ENCODE measurements at places on chromosomes 13 and 19.

- DNase-seq: no peak
Measured at GRCh38 chr19:6058518-6059201, 51.6 kb downstream of the RFX2 start.

- DNase-seq: peak; percentile 56
Measured at GRCh38 chr19:6632002-6632621, 37.8 kb downstream of the TNFSF14 start.

DNA sequence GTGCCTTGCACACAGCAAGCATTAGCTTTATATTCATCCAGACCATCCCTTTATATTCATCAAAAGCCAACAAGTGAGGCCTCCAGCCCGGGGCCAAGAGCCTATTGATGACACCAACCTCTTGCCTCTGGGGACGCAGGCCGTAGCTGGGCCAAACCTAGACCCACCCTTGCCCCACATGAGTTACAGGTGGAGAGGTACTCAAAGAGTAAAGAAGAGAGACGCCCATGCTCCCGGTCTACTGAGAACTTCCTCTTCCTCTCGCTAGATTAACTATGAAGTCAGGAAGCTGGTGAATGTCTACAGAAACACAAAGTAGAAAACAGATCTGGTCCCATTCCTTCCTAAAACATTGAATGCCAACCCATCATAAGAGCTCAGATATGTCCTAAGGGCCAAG lies 3.8 kb upstream of the MLNR start:
- DNase-seq: no peak

- DNase-seq: no peak
Measured at GRCh38 chr19:23718802-23719201, 31.8 kb upstream of the ZNF675 start.

DNA sequence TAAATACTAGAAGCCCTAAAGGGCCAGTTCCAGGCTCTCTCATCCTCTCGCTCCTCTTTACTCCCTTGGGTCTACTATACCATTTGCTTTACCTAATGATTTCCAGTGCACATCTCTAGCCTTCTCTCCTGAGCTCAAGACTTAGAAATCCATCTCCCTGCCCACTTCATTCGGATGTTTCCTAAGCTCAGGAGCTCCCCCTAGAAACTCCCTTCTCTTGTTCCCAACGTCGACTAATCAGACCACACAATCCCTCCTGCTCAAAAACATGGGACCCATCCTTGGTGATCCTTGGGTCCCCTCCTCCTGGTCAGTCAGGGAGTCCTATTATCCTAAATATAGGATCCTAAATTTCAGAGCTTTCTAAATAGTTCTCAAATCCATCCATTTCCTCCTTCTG lies 21.1 kb upstream of the STK24 start:
- no peak for DNase-seq

DNA sequence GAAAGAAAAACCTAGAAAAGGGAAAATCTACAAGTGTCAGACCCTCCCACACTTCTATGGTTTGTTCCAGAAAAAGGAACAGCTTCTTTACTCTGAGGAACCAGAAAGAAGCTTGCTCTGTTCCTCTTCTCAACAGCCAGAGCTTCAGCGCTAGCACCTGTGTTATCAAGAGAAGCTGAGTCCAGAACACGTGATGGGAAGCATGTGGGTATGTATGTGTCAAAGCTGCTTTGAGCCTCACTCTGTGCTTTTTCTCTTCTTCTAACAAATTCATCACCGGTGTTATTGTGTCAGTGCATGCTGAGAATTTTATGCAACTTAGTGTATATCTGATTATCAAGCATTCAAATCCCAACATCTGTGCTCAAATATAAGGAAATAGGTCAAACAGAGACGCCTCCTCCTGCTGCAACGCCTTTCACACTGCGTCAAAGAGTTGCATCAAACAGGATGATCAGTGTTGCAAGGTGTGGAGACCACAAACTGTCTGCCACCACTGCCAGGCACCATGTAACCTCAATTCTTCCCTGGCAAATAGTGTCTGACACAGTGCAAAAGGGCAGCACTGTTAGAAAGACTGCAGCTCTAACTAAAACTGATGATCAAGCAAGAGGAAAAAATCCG lies 83.9 kb downstream of the LRRC63 start:
- no peak for DNase-seq

GRCh38 chr13:36418022-36418805 lies 14.1 kb upstream of the CCNA1 start:
- DNase-seq: no peak

DNA sequence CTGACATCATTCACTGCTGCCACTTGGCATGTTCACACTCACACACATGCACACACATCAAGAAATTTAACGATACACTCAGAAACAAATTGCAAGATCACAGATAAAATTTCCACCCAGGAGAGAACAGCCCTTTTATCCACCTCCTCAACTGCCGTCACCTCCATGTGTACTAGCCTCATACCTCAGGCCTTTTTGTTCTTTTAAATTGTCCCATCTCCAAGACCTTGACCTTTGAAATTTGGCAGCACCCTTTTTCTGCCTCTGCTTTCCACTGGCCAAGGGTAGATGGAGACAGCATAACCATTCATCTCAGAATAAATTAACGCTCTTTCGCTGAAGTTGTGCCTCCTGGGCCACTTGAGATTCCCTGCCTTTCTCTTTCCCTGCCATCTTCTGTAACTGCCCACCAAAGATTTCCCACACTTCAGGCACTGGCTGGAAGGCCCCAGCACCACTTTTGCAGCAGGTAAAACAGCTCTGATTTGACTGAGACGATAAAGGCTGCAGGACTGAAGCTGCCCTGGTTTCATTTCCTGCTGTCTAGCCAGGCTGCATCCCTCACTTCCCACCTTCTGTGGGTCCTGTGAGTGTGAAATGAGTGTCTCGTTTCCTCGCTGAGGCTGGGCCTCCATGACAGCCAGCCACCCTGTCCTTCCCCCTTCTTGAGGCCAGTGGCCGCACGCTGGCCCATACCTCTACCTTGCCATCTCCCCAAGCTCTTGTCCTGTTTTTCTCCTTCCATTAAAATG lies 39.3 kb downstream of the MBNL2 start:
- no peak for DNase-seq

DNA sequence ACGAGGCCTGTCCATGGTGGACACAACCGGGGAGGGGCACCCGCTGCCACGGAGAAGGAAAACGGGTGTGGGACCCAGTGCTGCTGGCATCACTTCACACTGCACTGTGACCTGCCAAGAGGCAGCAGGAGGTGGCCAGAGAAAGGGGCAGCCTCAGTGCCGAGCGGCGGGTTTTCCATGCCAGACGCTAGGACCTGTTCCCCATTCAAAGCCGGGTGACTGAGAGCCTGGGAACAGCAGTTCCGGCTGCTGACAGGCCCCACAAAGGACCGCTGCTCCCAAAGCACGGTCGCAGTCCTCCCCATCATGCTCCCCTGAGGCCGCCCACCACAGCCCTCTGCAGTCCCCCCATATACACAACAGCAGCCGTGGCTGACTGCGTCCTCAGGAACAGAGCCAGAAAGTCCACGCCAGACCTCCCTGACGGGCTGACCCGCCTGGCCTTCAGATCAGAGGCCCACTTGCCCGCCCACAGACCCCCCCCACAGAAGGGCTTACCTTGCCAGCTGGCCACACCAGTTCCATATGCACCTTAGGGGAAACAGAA lies 5.4 kb downstream of the AKAP8 start:
- DNase-seq: no peak
